ENCODE measurements at places on chromosomes 3 and 15. TPM values are rescaled to one million over a fixed set of nuclear protein-coding genes. Genes with fewer than 3 reads are reported as not detected.

GRCh38 chr15:47523681-47524475 is 193.4 kb upstream of the SEMA6D start:
- DNase-seq: no peak
- no peaks in the 10 kb centered on the region for H3K27me3 ChIP-seq
- H3K4me3 ChIP-seq: no peak overlapping the region
- no peaks in the 10 kb centered on the region for H3K36me3 ChIP-seq

DNA sequence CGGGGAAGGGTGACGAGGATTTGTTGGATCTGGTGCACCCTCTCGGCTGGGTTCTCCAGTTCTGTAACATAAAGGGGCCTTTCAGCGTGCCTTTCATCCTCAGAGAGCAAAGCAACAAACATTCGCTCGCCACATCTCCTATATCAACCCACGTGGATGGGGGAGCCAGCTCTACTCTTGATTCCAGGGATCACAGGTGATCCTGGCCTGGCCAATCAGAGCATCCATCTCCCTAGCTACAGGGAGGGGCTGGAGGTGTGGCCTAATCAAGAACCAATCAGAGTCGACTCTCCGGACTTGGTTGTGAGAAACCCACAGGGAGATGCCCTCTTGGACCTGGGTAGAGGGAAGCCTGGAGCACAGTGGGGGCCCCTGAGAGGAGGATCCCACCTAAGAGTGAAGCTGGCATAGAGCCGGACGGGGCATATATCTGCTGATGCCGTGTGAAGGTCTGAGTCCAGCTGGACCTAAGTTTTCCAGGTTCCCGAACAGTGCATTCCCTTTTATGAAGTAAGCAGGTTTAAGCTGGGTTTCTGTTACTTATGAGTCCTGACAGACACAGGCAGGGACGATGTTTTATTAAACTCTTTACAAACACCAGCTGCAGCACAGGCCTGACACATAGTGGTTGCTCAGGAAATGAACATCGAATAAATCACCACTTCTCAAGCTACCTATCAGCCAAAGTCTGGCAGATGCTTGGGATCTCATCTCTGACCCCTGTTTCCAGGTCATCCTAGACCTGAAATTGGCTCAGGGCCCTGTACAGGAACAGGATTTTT is 50.7 kb upstream of the RAD18 start:
- no peaks in the 10 kb centered on the region for H3K27me3 ChIP-seq
- peaks cover 8% of the 10 kb centered on the region for H3K36me3 ChIP-seq
- no peaks in the 10 kb centered on the region for H3K4me1 ChIP-seq
- no peak overlapping the region for H3K4me3 ChIP-seq

DNA sequence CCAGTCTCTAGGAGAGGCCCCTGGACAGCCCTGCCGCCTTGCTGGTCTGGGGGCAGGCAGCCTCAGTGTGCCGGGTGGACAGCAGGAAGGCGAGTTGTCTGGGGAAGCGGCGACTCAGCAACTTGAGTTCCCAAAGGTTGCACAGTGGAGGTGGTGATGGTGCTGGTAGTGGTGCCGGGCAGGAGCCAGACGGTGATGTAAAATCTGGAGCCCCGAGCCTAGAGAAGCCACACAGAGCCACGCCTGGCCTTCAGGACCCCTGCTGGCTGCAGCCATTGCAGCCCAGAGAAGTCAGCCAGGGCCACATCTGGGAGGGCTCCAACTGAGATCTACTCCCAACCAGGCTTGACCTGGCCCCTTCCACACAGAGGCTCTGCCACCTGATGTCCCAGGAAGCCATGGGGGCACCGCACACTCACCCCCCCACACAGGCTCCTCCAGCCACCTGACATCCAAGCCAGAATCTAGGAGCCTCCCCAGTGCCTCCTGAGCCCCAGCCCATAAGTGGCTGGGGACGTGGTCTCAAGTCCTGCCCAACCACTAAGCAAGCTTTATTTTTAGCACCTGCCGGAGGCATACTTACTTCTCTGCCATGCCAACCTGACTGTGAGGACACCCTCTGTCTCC is 8.8 kb downstream of the C3orf22 start:
- no peak overlapping the region for H3K27ac ChIP-seq
- H3K27me3 ChIP-seq: no peaks in the 10 kb centered on the region
- no peaks in the 10 kb centered on the region for H3K36me3 ChIP-seq

The SIDT1 gene
- total RNA-seq: not detected
